ENCODE measurements at places on chromosomes 2 and 18.

- DNase-seq: no peak
Measured at GRCh38 chr2:96108151-96108540, 8.2 kb downstream of the ADRA2B start.

DNA sequence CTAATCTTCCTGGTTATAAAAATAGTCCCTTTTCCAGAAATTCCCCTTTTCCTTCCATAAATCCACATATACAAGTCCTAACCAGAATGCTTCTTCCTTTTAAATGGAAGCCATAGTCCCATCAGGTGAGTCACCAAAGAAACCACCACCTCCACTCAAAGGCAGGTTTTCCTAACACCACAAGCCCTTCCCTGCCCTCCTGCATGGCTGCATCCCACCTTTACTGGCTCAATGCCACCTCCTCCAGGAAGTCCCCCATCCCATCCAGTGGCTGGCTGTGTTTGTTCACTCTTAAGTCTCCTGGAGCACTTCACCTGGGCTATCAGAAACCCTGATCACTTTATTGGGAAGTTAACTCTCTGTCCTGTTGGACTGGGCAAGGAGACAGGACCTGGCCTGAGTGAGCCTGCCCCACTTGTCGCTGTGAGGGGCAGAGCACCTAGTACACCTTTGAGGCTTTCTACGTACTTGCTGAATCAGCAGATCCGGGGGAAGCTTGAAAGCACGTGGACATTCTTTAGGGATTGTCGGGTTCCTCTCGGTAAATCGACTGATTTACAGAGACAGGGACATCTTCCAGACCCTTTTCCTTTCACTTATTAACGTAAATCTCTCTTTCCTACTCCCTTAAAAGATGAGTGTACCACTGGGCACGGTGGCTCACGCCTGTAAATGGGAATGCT is 71.0 kb downstream of the NGEF start:
- no peak for DNase-seq

GRCh38 chr2:235161565-235161964 is 209.7 kb downstream of the SH3BP4 start:
- no peak for DNase-seq

DNA sequence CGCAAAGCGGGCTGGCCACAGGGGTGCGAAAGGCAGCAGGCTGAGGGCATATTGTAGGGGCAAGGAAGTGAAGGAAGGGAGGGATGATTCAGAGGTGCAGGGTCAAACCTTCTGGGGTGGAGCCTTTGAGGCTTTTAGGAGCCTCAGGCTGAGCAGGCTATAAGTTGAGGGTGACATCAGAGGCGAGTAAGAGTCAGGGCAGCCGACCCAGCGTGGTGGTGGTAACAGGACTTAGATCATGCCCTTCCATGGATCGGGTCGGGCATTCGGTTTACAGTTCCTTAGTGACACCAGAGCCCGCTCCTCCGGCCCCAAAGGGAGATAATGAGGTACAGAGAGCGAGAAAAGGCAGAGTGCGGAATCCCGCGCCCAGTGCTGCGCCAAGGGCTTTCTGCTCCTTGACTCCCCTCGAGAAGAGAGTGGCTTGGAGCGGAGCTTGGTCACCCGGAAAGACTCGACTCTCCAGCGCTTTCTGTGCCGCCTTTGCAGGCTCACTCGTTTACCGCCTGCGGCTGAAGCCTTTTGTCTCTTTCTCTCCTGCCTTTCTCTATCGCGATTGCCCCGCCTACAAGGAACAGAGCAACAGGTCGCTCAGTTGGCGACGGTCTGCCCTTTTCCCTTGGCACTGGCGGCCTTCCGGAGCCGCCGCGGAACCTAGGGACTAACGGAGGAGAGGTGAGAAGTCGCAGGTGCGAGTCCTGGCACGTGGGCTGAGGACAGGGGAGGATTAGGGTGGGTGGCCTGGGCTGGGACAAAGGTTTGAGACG is 720 bp downstream of the LBX2 start:
- DNase-seq: no peak

DNA sequence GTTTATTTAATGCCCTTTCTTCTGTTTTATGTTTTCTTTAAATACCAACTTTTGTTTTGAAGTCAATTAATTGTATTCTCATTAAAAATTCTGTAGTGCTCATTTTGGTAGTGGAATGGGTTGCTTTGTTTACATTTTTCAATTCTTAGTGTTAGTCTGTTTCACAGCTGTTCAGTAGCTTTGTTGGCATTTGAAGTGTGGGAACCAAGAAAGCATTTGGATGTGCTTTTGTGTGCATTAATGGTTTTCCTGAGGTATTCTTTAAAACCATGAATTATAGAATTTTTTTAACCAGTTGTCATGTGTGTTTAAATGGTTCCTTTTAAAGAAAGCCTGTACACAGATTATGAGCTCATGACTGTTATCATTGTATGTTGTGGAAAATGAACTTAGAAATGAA is 19.7 kb downstream of the MIB1 start:
- no peak for DNase-seq

DNA sequence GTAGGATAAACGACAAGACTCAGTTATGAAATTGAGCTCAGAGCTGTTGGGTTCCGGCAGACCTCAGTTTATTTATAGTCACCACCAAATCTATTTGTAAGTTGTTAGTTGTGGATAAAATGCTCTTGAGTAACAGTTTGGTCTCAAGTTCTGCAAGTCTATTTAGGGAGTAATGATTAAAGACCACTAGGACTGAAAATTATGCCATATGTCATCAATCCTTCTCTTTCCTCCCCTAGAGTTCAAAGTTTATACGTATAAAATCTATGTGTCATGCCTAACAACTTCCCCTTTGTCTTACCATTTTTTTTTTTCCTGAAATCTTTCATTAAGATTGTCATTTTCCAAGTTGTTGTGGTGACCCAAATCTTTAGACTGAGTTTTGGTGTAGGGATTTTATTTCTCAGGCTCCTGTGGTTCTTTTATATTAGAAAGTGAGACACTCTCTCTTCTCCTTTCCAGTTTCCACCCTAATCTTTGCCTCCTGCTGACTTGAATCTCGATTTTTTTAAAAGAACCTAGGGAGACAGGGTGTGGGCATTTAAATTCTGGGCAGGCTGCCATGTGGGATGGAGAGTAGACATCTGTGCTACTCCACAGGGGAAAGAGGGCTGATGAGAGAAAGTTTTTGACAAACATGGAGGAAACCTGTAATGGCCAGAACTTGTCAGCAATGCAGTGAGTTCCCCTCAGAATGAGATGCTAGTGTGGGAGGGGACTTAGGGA is 51.0 kb downstream of the LAMA3 start:
- no peak for DNase-seq

DNA sequence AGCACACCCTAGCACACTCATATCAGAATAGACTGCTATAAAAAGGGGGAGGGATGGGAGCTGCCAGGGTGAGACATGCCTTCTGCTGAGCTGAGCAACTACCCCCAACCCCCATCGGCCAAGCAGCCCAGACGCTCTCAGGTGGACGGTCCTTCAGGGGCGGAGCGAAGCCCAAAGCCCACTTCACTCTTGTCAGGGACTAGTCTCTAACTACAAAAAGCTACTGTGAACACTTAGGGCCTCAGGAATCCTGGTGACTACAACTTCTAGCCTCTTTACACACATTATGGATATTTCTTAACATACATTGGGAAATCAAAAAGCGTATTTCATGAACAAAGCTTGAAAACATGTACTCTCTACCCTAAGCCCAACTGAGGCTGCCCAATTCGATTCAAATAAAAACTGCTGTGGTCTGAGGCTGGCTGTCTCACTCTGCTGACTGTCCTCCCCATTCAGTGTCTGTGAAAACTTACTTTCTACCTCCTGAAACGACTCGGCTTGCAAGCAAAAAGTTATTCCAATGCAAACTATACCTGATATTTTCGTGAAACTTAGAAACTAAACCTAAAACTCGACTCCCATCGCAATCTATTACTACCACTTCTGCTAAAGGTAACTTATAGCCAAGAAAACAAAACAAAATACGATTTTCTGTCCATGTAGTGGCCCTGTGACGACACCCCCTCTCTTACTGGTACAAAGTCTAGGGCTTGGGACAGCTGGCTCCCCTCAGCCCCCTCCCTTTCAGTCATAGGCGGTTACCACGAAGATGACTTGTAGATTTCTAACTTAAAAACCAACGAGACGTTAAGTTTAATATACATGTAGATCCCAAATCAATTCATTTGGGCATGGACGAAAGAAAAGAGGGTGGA is 1.2 kb downstream of the SERTAD2 start:
- no peak for DNase-seq

DNA sequence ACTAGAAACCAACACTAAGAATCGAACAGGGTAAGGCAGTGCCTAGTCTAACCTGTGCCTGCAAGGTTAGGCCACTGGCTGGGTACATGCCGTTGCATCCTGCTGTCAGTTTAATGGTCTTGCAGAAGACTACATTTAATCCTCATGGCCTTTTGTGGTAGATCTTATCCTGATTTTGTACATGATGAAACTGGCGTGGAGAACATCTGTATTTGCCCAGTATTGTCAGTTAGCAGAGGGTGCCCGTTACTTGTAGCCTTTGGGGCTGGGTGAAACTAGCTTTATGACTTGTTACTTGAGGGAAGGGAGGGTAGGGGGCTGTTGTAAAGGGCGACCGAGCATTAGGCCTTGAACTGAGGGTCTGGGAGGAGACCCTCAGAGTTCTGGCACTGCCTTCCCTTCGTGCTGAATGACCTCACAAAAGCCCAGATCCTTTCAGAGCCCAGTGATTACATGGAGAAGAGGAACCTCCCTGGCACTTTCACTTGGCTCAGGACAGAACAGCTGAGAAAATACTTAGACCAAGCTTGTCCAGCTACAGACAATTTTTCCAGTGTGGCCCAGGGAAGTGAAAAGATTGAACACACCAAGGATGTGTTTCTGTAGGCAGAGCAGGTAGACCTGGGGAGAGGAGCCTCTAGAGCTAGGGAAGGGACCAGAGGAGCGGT is 19.5 kb downstream of the SLC20A1 start:
- DNase-seq: no peak

GRCh38 chr18:56787390-56787789 is 136.2 kb downstream of the WDR7 start:
- no peak for DNase-seq

GRCh38 chr2:157122776-157123175 is 134.7 kb upstream of the GALNT5 start:
- no peak for DNase-seq

DNA sequence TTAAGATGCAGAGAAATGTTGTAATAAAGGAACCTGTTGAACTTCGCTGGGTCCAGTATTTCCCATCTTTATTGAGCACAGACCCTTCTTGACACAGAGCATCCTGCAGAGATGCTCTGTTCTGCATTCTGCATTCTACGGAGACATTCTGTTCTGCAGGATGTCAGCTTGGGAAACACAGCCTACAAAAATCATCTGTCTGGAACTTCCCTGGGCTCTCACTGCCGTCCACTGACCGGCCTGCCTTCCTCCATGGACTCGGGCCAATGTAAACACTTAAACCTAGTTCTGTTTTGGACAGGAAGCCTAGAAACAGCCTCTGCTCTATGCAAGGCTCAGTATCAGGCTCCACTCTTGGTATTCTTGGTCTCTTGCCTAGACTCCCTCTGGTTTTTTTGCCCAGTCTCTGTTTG is 90.0 kb upstream of the PPP1CB start:
- DNase-seq: peak; percentile 49

DNA sequence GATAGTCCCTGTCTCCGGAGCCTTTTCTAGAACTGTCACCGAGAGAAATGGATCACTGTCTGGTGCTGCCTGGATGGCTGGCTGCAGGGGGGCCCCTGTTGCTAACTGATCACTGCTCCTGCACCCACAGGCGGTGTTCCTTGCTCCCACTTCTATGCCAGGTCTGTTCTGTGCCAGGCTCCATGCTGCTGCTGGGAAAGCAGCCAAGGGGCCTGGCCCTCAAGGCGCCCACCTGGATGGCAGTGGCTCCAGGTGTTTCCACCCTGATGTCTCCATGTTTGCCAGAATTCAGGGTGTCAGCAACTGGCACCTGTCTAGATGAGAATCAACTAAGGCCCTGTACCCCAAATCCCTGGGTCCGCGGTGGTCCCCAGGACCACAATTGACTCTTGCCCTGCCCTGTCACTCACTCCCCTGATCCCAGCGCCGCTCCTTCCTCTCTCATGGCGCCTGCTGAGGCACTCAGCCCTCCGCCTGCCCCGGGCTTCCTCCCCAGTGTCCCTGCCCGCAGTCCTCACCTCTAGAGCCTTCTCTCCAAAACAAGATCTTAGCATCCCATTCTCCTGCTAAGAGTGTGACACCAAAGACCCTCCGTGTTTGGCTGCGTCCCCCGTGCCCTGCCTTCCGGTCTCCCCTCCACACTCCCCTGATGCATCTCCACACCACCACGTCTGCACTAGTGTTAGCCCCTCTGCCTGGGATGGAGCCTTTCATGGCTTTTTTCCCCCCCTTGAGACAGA is 72.5 kb upstream of the OTOF start:
- DNase-seq: no peak

DNA sequence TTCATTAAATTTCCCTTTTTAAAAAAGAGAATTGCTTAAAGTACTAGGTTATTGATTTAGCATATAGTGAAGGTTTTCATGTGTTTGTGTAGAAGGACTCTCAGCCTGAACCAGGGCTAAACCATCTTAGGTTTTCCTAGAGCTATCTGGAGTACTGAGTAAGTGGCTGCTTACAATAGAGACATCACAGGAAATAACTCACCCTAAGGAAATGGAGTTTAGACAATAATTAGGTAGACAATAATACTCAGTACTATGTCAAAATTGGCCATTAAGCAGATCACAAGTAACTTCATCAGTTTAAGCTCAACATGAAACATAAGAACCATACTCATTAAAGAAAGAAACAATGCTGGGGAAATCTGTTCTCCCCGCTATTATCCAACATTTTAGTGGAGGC is 240.0 kb downstream of the RND3 start:
- DNase-seq: no peak

DNA sequence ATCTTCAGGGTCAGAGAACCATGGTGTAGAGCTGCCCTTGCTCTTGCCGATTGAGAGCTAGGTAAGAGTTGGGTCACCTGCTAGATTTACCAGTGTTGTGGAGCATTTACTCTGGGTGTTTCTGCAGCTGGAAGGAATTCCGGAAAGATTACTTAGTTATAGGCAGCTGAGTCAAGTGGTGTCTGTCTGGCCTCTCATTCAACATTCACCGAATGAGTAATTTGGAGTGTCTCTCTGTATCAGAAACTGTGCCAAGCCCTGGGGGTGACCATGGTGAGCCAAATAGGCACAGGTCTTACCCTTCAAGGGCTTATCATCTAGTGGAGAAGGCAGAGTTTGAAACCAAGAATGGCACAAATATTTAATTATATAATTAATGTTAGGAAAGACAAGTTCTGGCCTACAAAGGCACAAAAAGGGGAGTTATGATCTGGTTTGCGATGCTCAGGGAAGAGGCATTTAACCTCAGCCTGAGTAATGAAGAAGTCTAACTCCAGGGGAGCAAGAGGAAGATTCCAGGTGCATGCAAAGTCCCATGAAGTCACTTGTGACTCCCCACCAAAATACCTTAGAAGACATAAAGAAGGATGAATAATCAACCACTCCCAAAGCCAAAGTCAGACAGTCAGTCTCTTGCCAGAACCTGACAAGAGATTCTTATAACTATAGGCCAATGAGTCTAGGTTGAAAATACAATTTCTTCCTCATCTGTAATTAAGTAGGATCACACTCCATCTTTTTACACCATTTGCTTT is 12.5 kb downstream of the SETBP1 start:
- DNase-seq: no peak
